ENCODE measurements at places on chromosomes 4 and X.
A peak's percentile ranks its signal among the peaks of the same experiment; 100 is the strongest.

DNA sequence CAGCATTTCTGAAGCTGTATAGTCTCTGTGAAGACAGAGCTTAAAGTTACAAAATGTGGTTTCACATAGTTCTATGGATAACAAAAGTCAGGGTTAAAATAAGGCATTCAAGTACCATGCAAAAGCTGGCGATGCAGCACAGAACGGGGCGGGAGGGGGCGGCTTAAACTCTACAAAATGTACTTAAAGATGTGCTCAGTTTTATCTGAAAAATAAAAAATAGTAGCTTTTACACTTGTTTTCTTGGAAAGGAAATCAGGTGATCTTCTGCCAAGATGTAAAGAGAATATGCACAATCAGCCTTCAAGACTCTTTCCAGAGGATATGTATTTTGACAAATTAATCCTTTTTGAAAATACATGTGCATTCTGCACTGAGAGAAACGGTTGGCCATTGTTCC lies 301.7 kb upstream of the EMCN start:
- no peak for DNase-seq

DNA sequence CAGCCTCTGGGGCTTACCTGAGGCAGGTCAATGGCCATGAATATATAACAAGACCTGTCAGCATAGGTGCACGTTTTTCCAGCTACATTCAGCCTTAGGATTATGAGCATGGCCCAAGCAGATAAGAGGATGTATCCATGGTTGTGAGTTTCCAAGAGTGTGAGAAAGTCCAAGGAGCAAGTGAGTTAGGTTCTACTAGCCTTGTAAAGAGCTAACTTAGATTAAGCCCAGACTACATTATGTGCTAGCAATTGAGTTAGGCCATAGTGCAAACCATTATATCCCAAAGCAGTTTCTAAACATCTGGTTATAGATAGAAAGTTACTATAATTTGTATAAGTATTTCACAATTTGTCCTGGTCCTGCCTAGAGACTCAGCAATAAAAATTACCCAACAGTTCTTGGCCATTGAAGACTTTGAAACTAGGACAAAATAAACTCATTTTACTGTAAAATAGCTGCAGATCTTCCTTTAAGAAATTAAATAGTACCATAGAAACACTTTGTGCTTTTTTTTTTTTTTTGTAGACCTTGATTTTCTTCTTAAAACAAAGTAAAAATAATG lies 312.0 kb downstream of the CAMK2D start:
- no peak for DNase-seq

GRCh38 chrX:48696909-48697727 lies 584 bp downstream of the SUV39H1 start:
- DNase-seq, result peak; percentile 19

DNA sequence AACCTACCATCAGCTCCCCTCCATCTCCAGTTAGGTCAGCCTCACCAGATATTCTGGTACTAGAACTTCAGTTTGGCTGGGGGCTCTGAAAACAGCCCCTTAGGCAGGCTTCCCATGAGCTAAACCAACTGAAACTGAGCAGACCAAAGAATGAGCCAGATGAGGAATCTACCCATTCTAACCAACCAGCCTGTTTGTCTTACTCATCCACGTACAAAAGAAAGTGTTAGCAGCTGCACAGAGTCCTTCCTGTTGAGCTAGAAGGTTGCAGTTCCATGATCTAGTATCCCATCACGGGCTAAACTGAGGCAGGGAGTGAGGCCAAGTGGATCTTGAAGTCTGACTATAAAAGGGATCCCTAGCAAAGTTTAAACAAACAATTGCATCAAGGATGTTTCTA lies 17.5 kb downstream of the MAGEA9B start:
- no peak for DNase-seq

DNA sequence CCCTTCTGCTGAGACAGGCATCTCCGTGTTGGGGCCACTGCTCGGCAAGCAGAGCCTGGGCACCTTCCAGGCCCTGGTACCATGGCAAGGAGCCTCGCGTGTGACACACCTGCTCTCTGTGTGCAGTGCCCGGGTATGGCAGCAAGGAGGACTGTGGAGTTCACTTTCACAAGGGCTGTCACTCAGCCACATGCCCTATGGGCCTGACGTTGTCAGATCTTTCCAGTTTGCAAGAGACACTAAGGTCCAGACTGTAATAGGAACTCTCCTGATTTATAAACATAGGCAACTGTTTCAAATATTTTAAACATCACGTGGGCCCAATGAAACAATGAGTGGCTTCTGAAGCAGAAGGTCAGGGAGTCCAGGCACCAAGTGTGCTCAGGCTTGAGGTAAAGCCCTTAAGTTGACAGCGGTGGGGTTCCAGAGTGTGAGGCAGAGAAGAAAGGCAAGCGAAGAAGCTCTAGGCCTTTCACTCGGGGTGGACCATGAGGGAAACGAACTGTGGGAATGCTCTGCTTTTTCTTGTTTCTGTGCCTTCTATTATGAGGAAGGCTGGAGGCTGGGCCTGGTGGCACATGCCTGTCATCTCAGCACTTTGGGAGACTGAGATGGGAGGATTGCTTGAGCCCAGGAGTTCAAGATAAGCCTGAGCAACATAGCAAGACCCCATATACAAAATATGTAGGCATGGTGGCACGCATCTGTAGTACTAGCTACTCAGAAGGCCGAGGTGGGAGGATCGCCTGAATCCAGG lies 108.6 kb upstream of the TRIM2 start:
- DNase-seq, result no peak

DNA sequence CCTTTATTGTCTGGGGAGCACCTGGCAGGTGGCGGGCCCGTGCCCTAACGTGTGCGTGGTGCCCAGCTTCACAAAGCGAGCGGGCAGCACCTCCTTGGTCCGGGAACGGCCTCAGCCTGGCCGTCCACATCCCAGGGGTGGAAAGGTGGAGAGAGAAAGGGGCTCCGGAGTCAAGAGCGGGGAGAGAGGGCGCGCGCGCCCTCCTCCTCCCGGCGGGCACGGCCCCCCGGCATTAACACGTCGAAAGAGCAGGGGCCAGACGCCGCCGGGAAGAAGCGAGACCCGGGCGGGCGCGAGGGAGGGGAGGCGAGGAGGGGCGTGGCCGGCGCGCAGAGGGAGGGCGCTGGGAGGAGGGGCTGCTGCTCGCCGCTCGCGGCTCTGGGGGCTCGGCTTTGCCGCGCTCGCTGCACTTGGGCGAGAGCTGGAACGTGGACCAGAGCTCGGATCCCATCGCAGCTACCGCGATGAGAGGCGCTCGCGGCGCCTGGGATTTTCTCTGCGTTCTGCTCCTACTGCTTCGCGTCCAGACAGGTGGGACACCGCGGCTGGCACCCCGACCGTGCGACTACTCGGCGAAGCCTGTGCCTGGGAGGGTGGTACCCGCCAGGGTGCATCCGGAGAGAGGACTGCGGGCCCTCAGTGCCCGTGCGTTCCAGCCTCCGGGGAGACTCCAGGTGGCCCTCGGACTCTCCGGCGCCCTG lies at the start of gene KIT:
Gene KIT (plus strand): TSS at position 407 of the 701 bp plus-strand sequence. CDS start 58 bp downstream, at position 465.
- DNase-seq, result peak; percentile 42

GRCh38 chr4:96352051-96352517 lies 512.2 kb downstream of the PDHA2 start:
- DNase-seq, result no peak

DNA sequence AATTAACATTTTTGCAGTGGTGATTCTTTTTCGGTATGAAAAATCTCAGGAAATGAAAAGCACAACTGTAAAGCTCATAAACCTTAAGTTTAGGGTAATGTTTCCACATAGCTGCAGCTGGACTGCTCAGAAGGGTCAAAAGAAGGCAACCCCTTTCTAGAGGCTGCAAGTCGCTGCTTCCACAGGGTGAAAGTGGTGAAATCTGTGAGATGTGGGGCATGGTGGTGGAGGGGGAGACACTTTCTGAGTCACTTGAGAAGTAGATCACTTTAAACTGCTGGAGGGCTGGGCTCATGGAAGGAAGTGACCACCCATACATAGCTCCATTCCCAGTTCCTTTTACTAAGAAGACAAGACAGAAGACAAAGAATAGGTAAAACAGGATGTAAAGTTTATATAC lies 8.7 kb downstream of the SFRP2 start:
- no peak for DNase-seq

All from germinal center (tissue), 1 donor.